ENCODE measurements at places on chromosomes 3 and 15. TPM values are rescaled to one million over a fixed set of nuclear protein-coding genes. Genes with fewer than 3 reads are reported as not detected.

Gene PARP15
- polyA plus RNA-seq: 0.76 TPM

Gene MTHFS
- polyA plus RNA-seq: 49.1 TPM

Gene GRM2
- 0.34 TPM for polyA plus RNA-seq

Gene WDR49
- polyA plus RNA-seq: 0.02 TPM

Gene ZNF654
- 3.1 TPM for polyA plus RNA-seq

Gene APOD
- 47.9 TPM for polyA plus RNA-seq

Gene PROK2
- polyA plus RNA-seq: not detected

Gene STARD9
- 2.6 TPM for polyA plus RNA-seq

Gene CRABP1
- polyA plus RNA-seq: 11.8 TPM

Gene DENND4A
- polyA plus RNA-seq: 10.8 TPM

Gene FGF12
- polyA plus RNA-seq: 3.6 TPM

Gene ELL3
- polyA plus RNA-seq: 1.9 TPM

Gene CFAP92
- 0.49 TPM for polyA plus RNA-seq

Gene SHF
- 3.2 TPM for polyA plus RNA-seq

Gene ECE2
- polyA plus RNA-seq: 25.4 TPM

Gene UROC1
- polyA plus RNA-seq: not detected

Gene ASB14
- 0.11 TPM for polyA plus RNA-seq

Gene IGSF10
- 0.28 TPM for polyA plus RNA-seq

Gene PFN2
- polyA plus RNA-seq: 32.2 TPM

Gene CLRN1
- polyA plus RNA-seq: not detected

Gene CPN2
- not detected for polyA plus RNA-seq

Gene ATP10A
- 0.14 TPM for polyA plus RNA-seq

Gene ZNF662
- polyA plus RNA-seq: 5.4 TPM

Gene CSTA
- 3.0 TPM for polyA plus RNA-seq

Gene CYP1A1
- polyA plus RNA-seq: 1.1 TPM

Gene GRAMD2A
- not detected for polyA plus RNA-seq

Gene PRSS50
- polyA plus RNA-seq: 0.87 TPM

Gene TBCCD1
- 2.6 TPM for polyA plus RNA-seq
